ENCODE measurements at places on chromosomes 6 and 20. TPM values are rescaled to one million over a fixed set of nuclear protein-coding genes. Genes with fewer than 3 reads are reported as not detected.

GRCh38 chr6:4359108-4359730 lies 223.8 kb upstream of the ECI2 start:
- no peak overlapping the region for H3K4me3 ChIP-seq
- peak; percentile 21 for DNase-seq
- H3K4me1 ChIP-seq: no peaks in the 10 kb centered on the region
- H3K27me3 ChIP-seq: no peaks in the 10 kb centered on the region
- H3K27ac ChIP-seq: peak overlapping the region; percentile 78

SSTR4 gene
- not detected for total RNA-seq

SRSF12 gene
- not detected for total RNA-seq

DNA sequence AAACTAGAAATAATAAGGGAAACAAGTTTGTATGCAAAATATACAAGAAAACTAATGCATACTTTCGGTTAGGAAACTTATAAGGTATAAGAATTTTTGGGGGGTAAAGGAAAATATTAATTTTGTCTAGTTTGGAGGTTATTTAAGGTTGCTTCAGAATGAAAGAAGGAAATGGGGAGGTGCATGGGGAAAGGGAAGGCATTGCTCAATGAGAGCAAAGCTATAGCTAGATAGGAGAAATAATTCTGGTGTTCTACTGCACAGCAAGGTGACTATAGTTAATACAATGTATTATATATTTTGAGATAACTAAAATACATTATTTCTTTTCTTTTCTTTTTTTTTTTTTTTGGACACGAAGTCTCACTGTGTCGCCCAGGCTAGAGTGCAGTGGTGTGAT lies 5.4 kb upstream of the MYMX start:
- H3K36me3 ChIP-seq: no peaks in the 10 kb centered on the region
- no peaks in the 10 kb centered on the region for H3K27me3 ChIP-seq
- no peak overlapping the region for H3K27ac ChIP-seq
- H3K4me1 ChIP-seq: peaks cover 2% of the 10 kb centered on the region
- no peak for DNase-seq

DNA sequence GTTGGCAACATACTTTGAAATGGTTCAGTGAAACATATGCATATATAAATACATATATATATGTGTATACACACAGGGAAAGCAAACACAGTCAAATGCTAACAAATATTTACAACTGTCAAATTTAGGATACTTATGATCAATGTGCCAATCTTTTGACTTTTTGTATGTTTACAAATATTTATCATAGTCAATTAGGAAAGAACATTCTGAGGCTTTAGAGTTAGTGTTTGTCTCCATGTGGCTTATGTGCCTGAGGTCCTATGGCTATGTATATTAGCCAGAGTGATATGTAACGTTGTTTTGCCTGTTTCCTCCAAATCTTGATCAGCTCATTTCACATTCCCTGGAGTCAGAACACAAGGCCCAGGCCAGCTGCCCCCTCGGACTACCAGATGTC lies 126.5 kb upstream of the MAN1A1 start:
- H3K36me3 ChIP-seq: no peaks in the 10 kb centered on the region
- H3K4me1 ChIP-seq: no peaks in the 10 kb centered on the region
- peak overlapping the region; percentile 23 for H3K27ac ChIP-seq
- no peak overlapping the region for H3K4me3 ChIP-seq
- DNase-seq: no peak

GRCh38 chr6:113647143-113647889 lies 209.8 kb upstream of the MARCKS start:
- no peak overlapping the region for H3K4me3 ChIP-seq
- DNase-seq: no peak
